Neural progenitor cell (in vitro differentiated cells): ENCODE measurements at places on chromosomes 12 and 14.

DNA sequence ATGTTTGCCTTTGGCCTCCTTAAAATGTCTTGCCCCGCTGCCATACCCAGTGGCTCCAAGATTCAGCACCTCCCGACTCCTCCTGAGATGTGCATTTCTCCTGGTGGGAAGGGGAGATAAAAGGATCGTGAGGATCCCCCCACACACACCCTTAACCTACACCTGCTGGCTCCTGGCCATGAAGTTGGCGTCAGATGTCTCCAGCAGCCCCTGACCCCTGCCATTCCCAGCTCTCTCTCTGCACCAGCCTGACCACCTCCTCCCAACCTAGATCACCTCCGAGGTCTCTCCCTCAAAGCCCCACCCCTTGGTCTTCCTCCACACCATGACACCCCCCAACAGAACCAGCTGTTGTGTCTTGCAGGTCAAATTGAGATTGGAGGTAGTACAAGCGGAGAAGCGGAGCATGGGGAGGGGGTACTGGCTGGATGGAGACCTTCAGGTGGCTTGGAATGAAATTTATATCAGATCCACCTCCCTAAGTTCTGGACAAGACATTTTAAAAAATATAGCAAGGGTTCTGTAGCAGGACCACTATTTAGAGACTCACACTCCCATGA, 151.1 kb upstream of the FKBP4 start:
- no peak for DNase-seq

GRCh38 chr14:61320806-61321384, 484 bp upstream of the PRKCH start:
- DNase-seq: no peak

- DNase-seq: no peak
Measured at GRCh38 chr12:28129031-28129430, 61.2 kb upstream of the CCDC91 start.

- no peak for DNase-seq
Measured at GRCh38 chr14:101845896-101846295, 84.4 kb downstream of the PPP2R5C start.

DNA sequence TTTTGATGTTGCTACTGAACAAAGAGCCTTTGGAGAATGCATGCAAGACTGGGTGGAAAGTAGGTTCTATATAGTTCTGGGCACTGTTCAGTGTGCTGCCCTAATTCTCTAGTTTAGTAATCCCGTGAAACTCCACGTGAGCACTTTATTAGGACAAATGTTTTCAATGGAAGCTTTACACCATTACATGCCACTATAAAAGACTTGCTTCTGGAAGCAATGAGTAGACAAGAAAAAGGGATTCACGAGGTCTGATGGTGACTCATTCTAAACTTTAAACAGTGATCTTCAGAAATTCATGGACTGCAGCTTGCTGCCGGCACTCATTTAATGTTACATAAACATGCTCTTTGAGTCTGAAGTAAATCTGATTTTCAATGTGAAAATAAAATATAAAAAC, 22.3 kb downstream of the ATG14 start:
- no peak for DNase-seq

DNA sequence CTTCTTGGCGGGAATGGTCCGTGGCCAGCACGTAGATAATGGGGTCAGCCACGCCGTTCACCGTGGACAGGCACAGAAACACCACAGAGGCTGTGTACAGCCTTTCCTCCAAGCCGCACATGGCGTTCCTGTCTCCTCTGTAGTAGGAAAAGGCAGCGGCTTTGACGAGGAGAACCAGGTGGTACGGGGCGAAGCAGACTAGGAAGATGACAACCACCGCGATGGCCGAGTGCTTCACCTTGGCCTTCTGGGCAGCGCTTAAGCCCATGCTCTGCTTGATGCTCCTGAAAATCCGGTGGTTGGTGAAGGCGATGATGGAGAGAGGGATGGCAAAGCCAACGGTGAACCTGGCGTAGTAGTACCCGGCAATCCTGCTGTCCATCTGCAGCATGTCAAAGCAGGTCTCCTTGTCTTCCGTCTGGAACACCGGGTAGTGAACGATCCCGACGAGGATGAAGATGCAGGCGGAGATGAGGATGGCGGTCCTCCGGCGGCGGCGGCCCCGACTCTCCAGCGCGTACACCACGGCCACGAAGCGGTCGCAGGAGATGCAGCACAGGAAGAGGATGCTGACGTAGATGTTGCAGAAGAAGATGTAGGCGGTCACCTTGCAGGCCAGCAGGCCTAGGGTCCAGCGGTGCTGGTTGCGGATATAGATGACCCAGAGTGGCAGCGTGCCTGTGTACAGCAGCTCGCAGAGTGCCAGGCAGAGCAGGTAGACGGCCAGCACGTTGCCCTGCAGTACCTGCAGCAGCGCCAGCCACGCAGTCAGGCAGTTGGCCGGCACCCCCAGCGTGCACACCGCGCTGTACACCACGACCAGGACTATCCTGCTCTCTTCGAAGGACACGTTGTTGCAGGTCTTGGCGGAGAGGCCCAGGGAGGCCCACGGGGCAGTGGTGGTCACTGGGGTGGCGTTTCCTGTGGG, 13.8 kb downstream of the GPR132 start:
- no peak for DNase-seq

DNA sequence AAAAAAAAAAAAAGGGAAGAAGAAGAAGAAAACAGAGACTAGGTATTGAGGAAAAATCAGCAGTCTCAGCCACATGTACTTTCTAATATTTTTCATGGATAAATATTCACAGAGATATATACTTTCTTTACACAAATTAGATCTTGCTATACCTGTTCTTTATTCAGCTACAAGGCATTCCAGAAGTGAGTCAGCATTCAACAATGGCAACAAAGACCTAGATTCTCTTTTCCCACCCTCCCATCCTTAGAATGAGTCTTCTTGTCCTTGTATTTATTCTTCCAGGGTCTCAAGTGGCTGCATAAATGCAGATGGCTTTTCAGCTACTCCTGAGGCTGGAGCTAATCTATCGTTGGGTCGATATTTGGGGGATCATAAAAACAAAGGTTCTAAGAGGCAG, 93.0 kb downstream of the NT5DC3 start:
- no peak for DNase-seq

GRCh38 chr14:53510281-53510912, 357.3 kb upstream of the DDHD1 start:
- DNase-seq: no peak

DNA sequence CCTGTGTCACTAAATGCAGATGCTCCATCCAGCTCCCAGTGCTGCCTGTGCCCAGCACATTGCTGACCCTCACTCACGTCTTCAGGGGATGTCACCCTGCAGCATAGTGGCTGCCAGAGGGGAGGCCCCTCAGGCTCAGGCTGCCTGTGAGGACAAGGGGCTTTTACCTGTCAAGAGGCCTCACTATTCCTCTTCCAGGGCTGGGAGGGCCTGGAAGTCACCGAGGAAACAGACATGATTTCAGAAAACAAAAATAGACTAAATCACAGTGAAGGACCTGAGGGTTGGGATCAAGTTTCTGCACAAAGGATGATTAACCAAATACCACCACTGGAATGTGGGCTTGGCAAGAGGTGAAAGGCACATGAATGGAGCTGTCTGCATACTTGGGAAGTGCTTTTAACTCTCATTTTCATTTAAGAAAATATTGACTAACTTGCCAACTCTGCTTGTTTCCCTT, 1202.3 kb downstream of the BCL11B start:
- DNase-seq: peak; percentile 42

GRCh38 chr14:57963071-57963470, 97.2 kb upstream of the SLC35F4 start:
- DNase-seq: no peak

DNA sequence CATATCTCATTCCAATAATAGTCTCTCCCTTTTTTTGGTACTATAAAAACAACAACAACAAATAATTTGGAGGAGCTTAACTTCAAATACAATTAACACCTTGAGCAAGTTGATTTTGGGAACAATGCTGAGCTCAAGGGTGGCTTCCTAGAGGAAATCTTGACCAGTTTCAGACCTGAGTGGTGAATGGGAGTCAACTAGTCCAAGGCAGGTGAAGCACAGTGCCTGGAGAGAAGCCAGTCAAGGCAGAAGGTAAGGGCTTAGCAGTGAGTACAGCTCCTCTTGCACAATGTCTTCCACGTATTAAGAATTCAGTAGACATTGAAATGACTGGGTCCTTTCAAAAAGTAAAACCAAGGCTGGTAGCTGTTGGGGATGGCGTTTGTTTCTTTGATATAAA, 444.8 kb downstream of the ATP23 start:
- no peak for DNase-seq

GRCh38 chr12:105085501-105085900, 1.2 kb upstream of the ALDH1L2 start:
- DNase-seq: no peak

- DNase-seq: peak; percentile 72
Measured at GRCh38 chr12:111033281-111034082, 113.1 kb upstream of the MYL2 start.

- no peak for DNase-seq
Measured at GRCh38 chr14:92847278-92847677, 53.2 kb downstream of the GOLGA5 start.

DNA sequence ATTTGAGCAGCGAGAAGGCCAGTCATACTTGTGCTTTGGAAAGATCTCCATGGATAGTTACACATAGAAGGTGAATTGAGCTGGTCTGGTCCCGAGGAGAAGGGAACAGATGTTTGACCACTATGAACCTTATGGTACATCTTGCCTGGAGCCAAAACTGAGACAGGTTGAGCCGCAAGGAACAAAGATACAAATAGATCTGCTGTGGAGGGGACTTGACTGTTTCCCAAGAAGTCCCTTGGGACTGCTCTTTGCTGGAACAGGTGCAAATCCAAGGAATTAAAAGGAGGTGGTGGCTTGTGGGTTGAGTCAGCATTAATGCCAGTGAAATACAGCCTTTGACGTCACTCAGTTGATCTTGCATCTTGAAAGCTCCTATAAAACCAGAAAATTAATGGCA, 68.8 kb upstream of the PRIMA1 start:
- DNase-seq: no peak

DNA sequence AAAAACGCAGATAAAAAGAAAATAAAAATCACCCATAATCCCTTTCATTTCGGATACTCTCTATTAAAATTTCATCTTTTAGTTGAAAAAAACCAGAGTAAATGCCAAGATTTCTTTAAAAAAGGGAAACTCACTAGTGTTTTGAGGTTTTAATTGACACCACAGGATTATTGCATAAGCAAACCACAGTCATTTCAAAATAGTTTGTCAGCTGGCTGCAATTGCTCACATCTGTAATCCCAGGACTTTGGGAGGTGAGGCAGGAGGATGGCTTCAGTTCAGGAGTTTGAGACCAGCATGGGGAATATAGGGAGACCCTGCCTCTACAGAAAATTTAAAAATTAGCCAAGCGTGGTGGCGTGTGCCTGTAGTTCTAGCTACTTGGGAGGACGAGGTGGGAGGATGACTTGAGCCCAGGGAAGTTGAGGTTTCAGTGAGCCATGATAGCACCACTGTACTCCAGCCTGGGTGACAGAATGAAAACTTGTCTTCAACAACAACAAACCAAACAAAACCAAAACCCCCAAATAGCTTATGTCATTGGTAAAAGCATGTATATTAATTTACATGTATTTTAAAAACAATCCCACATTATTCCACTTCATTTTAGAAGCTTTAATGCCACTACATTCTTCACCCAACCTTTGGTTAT, 48.8 kb downstream of the SYNE2 start:
- DNase-seq: no peak

DNA sequence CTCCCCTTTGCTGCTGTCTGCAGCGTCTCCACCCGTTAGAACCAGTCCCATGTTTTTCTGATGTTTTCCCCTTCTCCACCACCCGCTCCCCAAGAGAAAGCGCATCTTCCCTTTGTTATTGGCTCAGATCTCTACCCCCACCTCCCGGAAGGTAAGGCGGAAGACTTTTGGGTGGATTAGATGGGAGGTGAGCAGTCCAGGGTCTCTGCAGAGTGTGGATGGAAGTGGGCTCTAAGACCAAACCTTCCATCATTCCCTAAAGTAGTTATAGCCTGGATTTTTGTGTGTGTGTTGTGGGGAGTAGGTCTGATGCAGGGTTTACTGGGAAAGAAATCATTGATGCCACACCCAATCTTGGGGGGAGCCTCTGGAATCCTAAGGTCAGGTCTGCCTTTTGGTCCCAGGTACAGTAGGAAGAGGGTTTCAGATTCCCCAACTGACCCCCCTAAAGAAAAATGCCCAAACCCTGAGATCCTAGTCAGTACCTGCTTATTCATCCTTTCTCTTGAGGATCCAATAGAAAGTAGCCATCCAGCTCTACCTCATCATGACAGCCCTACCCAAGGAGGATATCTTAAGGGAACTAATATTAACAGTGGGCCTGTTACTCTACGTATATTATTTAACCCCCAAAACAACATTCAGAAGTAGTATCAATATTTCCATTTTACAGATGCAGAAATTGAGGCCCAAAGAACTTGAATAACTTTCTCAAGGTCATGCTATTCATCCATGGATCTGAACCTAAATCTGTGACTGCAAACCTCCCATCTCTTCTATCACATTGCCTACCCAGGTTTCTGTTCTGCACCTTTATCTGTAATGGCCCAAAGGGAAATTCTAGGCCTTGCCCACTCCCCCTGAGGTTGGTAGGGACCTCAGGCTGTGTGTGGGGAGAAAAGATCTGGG, 1.1 kb downstream of the KIF5A start:
- DNase-seq: no peak

DNA sequence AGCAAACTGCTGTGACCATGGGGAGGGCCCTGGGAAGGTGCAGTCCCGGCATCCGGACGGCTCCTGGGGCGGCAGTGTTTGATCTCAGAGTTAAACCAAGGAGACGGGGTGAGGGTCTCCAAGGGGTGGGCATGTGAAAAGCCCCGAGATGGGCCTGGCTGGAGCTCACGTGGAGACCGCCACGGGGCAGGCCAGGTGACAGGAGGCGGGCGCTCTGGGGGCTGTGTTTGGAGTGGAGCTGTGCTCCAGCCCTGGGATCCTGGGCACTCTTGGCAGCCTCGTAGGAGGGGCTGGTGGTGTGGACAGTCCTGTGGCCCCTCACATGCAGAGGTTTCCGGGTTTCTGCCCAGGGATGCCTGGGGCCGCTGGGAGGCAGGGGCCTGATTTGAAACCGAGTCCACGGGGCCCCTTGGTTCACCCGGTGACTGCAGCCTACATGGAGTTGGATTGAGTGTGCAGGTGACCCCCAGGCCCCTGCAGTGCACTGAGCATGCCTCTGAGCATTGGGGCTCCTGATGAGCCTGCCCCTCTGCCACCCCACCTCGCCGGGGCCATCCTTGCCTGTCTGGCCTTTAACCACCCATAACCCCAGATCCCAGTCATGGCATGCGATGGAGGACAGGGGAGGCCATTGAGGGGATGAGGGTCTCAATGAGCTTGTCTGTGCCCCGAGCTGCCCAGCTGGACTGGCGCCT, 8.4 kb downstream of the KIF26A start:
- no peak for DNase-seq

GRCh38 chr12:131242741-131243496, 289.2 kb downstream of the ADGRD1 start:
- DNase-seq: peak; percentile 66

DNA sequence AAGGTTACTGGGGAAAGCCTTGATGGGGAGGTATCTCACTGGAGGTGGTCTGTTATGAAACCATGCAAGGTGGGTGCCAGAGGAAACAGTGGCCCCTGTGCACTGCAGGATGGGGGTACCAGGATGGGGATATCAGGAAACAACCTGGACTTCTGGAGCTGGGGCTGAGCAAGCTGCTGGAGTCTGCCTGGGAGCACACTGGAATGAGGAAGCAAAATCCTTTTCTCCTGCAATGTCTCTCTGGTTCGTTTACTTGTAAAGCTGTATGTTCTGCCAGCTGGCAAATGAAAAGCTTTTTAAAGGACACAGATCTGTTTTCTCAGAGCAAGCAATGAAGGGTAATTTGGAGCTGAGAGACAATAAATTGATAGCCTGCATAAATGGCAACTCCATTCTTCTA, 23.2 kb upstream of the SERPINA1 start:
- DNase-seq: no peak
